ELR (cell line): ENCODE measurements at places on chromosomes 2 and 18.

- no peak for DNase-seq
These were observed 73.5 kb upstream of the C2orf15 start for GRCh38 chr2:99067871-99068625.

DNA sequence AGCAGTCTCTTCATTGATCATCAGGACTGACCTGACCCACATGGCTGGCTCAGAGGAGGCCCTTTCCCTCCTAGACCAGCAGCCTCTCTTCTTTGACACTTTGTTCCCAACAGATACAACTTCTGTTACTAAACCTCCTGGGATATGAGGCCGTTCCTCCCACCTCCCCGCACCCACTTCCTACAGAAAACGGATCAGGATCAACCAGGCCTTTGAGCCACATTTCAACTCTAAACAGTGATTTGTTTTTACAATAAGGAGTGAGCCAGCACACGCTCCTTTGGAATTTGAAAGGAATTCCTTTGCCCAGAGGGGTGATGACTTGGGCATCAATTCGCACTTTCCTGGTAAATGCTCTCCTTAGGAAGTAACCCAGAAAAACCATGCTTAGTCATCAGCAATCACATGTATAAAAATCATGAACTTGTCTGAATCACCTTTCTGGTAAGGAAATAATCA is 180.4 kb downstream of the FAM124B start:
- DNase-seq = peak; percentile 99

DNA sequence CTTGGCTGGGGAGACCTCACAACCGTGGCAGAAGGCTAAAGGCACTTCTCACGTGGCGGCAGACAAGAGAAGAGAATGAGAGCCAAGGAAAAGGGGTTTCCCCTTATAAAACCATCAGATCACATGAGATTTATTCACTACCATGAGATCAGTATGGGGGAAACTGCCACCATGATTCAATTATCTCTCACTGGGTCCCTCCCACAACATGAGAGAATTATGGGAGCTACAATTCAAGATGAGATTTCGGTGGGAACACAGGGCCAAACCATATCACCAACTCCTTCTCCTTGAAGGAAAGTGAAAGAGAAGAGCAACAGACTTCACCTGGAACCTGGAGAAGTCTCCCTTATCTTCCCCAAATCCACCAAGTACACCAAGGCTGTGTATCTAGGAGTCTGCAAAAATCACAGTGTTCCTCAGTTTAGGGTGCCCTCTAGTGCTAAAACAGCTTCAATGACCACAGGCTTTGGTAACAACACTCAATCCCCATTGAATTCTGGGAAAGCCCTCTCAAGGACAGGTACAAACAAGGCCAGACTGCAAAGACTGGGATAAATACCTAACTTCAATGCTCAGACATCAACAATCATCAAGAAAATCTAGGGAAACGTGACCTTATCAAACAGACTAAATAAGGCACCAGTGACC is 148.8 kb upstream of the SRD5A2 start:
- DNase-seq = peak; percentile 54

GRCh38 chr2:116491292-116491691 is 1323.2 kb upstream of the DDX18 start:
- no peak for DNase-seq

GRCh38 chr2:165634855-165635254 is 159.2 kb downstream of the GALNT3 start:
- DNase-seq = no peak

DNA sequence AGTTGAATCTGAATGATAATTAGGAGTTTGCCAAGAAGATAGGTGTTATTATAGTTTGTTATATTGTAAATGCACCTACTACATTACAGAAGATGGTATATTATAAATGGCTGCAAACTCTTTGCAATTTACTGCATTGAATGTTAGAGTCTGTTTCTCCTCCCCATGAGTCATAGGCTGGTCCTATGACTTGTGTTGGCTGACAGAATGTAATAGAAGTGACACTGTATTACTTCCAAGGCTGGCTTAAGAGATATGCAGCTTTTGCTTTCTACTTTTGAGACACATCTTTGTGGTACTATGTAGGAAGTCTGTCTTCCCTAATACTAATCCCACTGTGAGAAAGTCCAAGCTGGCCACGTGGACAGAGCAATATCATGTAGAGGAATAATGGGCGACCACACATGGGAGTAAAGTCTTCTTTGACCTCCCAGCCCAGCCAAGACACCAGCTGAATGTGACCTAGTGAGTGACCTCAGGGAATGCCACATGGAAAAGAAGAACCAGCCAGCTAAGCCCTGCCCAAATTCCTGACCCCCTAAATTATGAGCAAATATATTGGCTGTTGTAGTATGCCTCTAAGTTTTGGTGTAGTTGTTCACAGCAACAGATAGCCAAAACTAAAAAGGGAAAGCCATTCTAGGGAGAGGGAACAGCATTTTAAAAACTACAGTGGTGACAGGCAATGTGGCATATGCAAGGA is 6.8 kb upstream of the DDX1 start:
- peak; percentile 40 for DNase-seq

GRCh38 chr2:111936881-111937280 is 38.5 kb downstream of the MERTK start:
- DNase-seq = no peak

DNA sequence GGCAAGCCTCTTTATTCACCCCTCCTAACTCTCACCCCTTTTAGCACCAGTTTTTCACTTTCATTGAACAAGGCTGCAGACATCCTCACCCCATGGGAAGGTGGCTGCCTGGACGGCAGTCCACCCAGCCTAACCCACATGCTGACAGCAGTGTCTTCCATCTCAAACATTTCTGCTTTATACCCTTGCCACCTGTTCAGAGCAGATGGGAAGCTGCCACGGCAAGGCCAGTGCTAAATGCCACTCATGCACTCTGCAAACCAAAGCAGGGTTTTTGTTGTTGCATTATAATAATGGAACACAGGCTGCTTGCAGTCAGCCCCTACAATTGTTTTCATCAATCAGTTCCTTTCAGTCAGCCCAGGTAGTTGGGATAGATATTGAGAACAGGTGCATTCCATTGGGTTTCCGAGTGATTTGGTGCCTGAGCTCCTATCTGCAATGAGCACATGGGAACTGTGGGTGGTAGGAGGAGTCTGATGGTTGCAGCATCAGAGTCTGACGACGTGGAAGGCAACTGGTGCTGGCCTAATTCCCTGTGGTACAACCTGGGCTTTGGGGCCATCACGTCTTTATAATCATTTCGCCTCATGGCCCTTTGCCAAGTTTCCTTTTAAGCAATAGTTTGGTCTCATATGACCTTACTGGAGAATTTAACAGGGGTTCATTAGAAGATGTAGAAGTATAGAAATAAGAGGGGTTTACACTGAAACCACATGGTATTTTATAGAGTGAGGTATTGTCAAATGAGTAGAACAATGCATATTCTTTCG is 252.5 kb upstream of the SP5 start:
- no peak for DNase-seq

- no peak for DNase-seq
These were observed 34.7 kb upstream of the GPR17 start for GRCh38 chr2:127611076-127611925.

- no peak for DNase-seq
These were observed 141.3 kb downstream of the NCK2 start for GRCh38 chr2:105886029-105886454.

DNA sequence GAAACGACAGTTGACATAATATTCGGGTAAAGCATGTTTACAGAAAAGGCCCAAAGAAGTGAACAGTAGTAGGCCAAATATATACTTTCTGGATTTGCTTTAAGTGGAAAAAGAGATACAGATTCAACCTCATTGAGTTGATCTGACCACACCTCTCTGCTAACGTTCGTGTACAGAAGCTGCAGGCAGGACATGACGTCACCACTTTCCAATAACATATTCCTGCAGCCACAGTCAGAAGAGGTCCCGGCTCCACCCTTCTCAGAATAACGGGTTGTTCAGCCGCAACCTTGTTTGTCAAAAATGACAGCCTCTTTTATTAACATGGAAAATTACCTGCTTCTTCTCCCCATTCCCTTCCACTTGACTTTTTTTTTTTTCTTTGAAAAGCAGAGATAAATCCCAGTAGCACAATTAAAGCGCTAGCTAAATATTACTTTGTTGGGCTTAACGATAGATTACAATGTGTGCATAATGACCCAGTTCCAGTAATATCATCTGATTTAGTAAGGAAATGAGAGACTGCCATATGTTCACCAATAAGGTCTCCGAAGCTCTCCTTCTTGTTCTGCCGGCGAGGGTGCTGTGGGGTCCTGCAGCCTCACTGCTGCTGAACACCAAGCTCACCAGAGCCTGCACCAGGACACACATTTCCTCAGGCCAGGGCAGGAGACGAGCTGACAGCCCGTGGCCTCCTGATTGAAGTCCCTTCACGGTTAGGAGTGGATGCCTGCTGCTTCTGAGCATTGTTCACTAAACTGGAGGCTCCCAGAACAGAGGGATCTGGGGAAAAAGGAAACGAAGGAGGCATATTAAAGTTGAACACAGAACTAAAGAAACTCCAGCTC is 451.0 kb upstream of the SALL3 start:
- no peak for DNase-seq

- peak; percentile 38 for DNase-seq
These were observed 2156.0 kb upstream of the PIK3C3 start for GRCh38 chr18:39799006-39799405.

DNA sequence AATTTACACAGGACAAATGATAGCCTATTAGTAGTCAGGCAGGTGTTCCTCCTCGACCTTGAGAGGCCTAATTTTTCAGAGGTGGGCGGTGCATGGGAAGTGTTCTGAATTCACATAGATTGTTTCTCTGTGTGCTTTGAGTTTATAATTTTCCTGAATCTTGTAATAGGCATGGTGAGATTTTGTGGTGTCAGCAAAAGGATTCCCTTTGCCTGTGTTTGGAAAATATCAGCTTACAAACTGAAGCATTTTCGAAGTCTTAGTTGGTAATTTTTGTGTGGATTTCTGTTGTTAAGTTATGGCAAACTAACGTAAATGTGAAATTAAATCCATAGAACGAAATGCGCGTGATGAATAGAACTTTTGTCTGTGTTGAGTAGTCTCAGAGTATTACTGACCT is 194.0 kb upstream of the RBMS1 start:
- no peak for DNase-seq

- DNase-seq = no peak
These were observed 31.7 kb downstream of the HRH4 start for GRCh38 chr18:24491927-24492834.

GRCh38 chr2:152534460-152535135 is 182.7 kb downstream of the PRPF40A start:
- DNase-seq = no peak

GRCh38 chr2:15918761-15919356 is 21.5 kb upstream of the MYCN start:
- no peak for DNase-seq

GRCh38 chr2:212958757-212959295 is 192.6 kb downstream of the IKZF2 start:
- peak; percentile 41 for DNase-seq

- DNase-seq = peak; percentile 79
These were observed 150.1 kb upstream of the RIOK3 start for GRCh38 chr18:23302851-23303527.

DNA sequence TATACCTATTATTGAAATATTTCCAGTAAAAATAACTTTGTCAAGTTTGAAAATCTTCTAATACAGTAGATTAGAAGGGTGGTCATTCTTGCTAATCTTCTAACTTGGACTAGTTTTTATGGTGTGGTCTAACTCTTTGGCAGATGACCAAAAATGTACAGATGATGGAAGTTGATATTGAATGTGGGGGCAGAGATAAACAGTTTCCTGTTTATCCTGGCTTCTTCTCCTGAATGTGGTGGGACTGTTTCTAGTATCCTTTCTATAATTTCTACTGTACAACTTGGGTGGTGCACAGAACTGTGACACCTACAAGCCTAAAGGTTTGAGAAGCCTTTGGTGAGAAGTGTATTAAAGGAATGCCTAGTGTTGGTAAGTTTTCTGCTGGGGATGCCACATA is 178.7 kb downstream of the PDE11A start:
- DNase-seq = no peak

GRCh38 chr2:26300234-26300925 is 45.6 kb upstream of the SELENOI start:
- DNase-seq = peak; percentile 12

- DNase-seq = no peak
These were observed 108.9 kb downstream of the NEDD4L start for GRCh38 chr18:58152891-58153290.

GRCh38 chr2:218691234-218691633 is 19.3 kb downstream of the STK36 start:
- DNase-seq = peak; percentile 29

GRCh38 chr2:178194600-178195389 is 483 bp downstream of the OSBPL6 start:
- peak; percentile 77 for DNase-seq

GRCh38 chr2:3504741-3505140 is 14.6 kb downstream of the ADI1 start:
- DNase-seq = no peak

GRCh38 chr18:73895701-73896100 is 251.9 kb downstream of the FBXO15 start:
- DNase-seq = no peak

DNA sequence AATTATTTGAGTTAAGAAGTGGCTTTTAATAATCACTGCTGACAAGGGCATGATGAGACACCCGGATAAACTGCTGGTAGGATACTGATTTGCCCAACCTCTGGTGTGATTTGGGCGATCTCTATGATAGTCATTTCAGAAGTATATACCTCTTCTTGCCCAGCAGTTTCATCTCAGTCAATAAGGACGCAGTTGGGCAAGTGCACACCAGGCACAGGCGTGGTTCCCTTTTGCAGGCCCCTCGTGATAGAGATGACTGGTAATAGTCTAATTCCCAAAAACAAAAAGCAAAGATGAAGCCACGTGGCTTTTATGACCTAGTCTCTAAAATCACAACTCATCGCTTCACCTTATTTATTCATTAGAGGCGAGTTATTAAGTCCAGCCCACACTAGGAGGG is 246.4 kb downstream of the PRKCE start:
- no peak for DNase-seq

DNA sequence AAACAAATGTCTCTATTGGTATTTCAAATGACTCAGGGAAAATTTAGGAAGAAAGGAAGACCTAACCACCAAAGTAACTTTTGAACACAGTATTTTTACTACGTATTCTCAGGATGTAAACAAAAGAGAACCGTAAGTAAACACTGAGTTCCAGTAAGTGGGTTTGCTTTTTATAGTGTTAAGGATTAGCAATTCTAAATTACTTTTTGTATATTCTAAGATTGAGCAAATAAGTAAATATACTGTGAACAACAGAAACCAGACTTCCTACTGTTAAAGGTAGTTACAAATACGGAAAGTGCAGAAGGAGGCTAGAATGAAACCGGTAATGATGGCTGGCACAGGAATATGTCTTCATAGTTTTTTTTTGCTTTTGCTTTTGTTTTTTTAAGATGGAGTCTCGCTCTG is 31.5 kb downstream of the SESTD1 start:
- no peak for DNase-seq

DNA sequence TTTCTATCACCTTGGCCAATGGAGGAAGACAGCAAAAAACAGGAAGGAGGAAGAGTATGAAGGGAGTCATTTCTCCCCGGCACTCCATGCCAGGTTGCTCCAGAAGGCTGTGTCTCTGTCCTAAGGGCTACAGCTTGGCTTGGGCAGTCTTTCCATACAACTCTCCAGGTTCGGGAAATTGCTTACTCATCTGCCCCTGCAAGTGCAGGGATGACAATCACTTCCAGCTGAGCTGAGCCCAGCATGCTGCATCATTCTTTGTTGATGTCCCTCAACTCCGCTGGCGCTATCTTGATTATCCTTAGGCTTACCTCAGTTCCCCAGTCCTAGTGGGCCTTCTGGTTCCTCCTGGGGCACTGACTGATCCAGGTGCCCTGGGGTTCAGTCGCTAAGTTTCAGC is 86.9 kb upstream of the COPS8 start:
- DNase-seq = no peak
